Stimulated activated CD8-positive, alpha-beta memory T cell treated with anti-CD3 and anti-CD28 coated beads, Interleukin-2, amount 100 ng/mL, for 1 hour (primary cell): ENCODE measurements at places on chromosomes 5 and 9.

- no peak for DNase-seq
These were observed 76.5 kb upstream of the SPDL1 start for GRCh38 chr5:169507051-169507450.

DNA sequence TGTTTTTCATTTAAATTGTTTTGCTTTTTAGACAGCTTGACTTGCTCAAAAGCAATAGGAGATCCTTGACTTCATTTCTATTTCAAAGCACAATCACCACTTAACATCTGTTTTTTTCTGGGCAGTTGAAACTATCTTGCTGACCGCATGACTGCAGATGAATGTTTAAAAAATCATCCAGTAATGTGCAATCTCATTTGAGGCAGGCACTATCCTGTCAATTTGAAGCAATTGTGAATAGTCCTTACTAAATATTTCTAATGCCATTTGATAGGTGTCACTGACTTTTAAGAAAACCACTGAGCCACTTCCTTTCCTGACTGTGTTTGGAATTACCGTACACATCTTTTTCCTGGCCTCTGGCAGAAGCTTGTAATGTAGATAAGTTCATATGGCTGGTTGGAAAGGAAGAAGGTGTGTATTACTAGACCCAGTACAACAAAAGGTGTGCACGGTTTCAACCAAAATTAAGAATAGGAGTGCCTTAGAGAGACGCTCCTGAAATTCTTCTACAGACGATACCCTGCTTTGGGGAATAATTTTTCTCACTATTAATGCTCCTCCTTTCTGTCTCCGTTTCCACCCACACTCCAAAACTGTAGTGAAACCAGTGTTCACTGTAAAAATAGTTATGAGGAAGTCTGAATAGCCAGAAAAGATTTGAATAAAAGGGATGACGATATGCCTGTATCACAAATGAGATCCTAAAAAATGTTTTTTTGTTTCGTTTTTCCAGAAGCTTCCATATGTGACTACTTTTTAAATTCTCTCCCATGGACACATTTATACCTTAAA is 136.7 kb upstream of the MOCS2 start:
- no peak for DNase-seq

GRCh38 chr5:177610770-177611445 is 11.0 kb downstream of the B4GALT7 start:
- no peak for DNase-seq

DNA sequence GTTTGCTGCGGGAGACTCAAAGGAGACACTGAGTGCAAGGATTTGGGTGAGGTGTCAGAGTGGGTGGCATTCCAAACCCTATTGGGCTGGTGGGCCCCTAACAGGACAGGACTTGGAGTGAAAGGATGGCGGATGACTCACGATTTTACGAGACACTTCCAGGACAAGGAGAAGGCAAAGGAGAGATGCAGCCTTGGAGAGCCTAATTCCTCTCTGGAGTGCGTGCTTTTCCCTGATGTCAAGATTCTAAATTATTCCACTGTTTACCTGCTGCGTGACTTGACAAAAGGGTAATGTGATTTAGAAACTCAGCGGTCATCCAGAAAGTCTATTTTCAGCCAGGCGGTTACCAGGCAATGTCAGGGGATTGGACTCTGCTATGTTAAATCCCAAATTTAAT is 41.6 kb upstream of the CD180 start:
- DNase-seq: no peak

- DNase-seq: no peak
These were observed 32.7 kb upstream of the RIC1 start for GRCh38 chr9:5596173-5596572.

DNA sequence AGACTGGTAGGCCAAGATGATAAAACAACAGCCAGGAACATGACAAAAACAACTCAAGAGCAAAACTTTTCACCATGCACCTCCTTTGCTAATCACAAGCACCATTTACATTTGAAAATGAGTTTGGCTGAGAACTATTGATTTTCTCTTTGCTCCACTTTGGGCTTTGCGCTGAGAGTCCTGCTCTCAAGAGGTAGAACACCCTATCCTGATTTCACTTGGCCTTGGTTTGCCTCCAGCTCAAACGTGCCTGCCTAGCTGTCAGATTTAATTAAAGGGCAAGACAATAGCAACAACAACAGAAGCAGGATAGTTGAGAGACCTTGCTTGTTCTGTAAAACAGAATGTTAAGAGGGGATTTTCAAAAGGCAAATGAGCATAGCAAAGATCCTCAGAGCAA is 128.2 kb upstream of the ASTN2 start:
- no peak for DNase-seq

DNA sequence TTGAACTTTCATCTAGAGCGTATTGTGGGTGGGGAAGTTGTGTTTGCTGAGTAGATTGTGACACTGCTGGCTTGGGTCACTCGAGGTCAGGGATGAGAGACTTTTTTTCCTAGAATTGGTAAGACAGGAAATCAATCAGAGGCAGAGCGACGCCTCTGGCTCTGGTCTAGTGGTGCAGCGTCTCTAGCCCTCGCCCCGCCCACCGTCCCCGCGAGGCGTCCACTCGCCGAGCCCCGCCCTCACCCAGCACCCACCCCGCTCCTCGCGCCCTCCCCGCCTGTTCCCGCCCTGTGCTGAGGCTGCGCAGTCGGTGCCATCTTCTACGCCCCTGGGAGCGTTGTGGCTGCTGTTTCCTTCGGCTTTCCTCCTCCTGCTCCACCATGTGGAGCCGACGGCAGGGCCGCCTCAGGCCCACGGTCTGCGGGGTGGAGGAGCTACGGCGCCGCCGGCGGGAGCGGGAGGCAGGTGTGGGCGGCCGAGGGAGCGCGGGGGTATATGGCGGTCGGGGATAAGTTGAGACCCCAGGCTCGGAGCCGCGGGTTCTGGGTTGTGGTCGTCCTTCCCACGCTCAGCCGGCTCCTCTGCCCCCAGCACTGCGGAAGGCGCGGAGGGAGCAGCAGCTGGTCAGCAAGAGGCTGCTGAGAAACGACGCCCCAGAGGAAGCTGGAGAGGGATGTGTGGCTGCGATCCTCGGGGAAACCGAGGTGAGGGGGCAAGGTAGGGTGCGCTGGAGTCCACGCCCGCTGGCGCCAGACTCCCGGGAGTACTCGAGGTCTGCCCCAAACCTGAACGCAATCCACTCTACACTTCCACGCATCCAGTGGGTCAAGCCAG is at the start of gene TMCO6:
TSS of gene TMCO6 (plus strand) at position 304 of the 834 bp plus-strand sequence. CDS start at position 381, 77 bp downstream.
- peak; percentile 95 for DNase-seq

- no peak for DNase-seq
These were observed 39.6 kb upstream of the ELL2 start for GRCh38 chr5:96001262-96001661.

- no peak for DNase-seq
These were observed 39.0 kb downstream of the ESM1 start for GRCh38 chr5:54946306-54946819.

DNA sequence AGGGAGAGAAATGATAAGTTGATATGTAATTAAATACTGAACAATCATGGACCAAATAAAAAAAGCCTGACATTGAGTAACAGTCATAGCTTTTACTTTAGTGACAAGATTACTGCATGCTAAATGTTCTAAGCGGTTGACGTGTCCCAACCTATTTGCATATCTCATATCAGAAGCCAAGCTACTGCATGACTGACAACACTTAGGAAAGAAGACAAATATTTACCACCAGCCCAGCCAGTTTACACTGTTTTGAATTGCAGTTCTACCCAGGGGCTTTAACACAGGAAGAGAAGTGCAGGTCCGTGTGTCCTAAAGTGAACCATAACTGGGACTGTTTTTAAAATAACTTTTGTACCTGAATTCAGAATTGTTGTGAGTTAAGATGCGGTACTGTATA is 219.9 kb downstream of the PRDM9 start:
- DNase-seq: no peak

GRCh38 chr5:122091936-122092600 is 14.0 kb upstream of the LOX start:
- no peak for DNase-seq

DNA sequence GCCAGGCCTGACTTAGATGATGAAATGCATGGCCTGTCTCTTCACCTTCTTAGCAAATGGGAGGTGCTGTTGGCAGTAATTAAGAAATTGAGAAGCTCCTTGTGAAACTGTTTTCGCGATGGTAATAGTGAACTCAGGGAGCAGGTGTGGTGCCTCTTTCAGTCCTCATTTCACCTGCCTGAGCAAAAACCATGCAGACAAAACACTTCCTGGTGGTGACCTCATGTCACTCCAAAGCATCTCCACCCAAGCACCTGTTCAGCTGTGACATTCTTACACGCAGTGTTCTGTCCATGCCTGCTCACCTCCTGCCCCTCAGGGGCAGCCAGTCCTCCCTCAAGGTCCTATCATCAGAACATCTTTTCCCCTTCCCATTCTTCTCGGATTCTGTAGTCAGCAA is 146.5 kb downstream of the CD180 start:
- no peak for DNase-seq

GRCh38 chr5:31192442-31192841 is 1.0 kb upstream of the CDH6 start:
- DNase-seq: no peak

DNA sequence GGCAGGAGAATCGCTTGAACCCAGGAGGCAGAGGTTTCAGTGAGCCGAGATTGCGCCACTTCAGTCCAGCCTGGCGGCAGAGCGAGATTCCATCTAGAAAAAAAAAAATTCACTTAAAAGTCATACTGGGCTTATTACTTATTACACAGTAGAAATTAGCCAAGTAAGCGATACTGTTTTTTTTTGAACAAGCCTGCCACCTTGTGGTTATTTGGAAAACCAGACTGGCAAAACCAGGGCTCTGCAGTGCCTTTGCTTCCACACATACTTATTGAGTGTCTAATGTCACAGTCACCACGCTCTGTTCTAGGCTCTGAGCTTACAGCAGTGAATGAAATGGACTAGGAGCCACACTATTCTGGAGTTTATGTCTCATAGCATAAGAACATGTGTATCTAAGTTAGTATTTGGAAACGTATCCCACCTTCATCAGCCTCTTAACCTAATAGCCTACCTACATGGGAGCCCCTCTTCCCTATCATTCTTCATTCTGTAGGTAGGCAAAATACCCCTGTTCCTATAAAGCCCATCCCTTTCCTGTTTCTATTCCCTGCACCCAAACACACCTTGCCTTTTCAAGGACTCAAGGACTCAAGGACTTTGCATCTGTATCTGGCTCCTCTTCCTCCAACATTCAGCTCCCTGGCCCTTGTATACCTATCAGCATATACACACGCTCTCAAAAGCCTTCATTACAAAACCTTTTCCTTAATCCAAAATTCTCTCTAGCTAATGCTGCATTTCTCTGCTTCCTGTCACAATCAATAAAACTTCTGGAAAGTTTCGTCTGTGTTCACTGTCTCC is 13.9 kb upstream of the BASP1 start:
- no peak for DNase-seq

- no peak for DNase-seq
These were observed 11.0 kb downstream of the RNF145 start for GRCh38 chr5:159198063-159199036.

- no peak for DNase-seq
These were observed 757 bp downstream of the ZBED3 start for GRCh38 chr5:77086368-77086688.

DNA sequence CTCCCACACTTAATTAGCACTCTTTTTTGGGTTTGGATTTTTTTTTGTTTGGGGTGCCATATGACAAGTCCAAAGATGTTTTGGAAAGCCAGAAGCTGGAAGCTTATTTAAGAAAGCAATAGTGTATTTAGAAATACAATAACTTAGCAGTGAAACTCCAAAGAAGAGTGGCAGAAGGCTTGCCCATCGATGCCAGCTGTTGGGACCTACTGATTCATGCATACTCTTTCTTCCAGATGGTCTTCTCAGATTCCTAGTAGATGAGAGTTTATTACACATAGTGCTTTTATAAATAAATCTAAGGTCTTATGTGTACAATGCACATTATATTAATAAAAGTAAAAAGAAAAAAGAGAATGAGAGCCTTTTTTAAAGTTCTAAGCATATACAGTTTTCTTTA is 374.6 kb downstream of the OSTF1 start:
- no peak for DNase-seq

DNA sequence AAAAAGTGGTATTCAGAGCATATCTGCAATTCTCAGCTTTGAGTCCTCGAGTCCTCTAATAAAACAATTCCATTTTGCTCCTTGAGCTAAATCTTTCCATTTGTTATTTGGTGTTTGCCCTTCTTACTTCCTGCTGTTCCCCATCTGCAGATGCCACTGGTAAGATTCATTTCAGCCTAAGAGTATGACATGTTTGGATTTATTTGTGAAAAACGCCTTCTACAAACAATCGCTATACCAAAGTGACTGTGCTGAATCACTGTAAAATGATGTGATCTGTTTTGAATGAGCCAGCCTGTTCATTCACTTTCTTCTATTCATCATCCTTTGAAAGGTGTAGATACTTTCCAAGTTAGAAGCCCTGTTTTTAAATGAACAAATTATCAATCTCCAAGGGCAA is 27.7 kb downstream of the KCTD16 start:
- no peak for DNase-seq

DNA sequence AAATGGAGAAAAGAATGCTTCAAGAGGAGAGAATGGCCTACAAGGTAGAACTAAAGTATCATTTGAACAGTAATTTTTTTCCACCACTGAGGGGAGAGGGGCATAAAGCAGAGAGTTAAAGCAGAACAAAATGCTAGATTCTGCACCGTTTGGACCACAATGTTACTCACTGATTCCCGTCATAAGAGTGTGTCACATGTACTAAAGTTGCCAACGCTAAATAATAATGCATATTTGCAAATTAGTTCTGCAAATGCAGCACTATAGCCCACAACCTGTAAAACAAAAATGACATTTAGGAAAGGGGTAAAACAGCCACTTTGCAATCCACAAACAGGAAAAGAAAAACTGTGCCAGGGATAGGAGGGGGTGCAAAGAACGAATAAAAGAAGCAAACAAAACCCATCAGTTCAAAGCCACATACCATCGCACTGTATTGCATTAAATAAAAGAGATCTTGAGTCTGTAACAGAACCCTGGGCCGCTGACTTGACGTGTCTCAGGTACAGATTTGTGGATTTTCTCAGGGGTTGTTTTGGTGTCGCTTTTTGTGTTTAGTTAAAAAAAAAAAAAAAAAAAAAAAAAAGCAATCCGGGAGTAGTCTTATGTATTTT is 7.7 kb upstream of the NFIB start:
- no peak for DNase-seq

DNA sequence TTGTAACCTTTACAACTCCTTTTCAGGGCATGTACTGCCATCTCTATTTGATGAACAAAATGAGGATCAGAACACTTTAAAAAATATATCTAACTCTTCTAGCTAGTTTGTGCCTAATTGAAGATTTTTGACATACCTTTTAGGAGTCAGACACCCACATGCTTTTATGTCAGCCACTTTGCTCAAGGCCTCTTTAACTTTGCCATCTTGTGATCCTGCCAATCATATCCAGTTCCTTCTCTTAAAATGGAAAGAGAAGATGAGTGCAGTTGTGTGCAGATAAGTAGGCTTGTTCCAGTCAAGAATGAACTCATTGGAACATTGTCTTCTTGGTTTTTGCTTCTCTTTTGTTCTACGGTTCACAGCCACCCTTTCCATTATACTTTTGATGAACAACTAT is 425.6 kb upstream of the TNC start:
- no peak for DNase-seq

GRCh38 chr9:123724211-123724796 is 205.6 kb downstream of the DENND1A start:
- DNase-seq: no peak

- no peak for DNase-seq
These were observed 1.6 kb upstream of the FBXW11 start for GRCh38 chr5:172008111-172008455.
